ENCODE measurements at places on chromosomes 5 and 9.

DNA sequence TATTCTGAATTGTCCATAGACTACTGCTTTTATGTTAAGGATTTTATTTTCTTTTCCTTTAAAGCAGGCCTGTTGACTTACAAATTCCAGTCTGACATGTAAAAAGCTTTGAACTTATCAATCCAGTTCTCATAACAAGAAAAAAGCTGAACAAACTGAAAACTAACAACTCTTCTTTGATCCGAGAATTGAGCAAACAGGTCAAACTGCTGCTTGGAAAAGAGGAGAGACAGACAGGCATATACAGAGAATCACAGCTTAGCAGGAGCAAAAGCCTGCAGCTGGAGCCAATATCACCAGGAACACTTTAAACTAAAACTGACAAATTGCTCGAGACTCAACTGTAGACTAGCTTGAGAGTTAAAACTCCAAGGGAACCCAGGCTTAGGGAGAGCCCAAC lies 85.8 kb downstream of the HINT1 start:
- no peak for DNase-seq

DNA sequence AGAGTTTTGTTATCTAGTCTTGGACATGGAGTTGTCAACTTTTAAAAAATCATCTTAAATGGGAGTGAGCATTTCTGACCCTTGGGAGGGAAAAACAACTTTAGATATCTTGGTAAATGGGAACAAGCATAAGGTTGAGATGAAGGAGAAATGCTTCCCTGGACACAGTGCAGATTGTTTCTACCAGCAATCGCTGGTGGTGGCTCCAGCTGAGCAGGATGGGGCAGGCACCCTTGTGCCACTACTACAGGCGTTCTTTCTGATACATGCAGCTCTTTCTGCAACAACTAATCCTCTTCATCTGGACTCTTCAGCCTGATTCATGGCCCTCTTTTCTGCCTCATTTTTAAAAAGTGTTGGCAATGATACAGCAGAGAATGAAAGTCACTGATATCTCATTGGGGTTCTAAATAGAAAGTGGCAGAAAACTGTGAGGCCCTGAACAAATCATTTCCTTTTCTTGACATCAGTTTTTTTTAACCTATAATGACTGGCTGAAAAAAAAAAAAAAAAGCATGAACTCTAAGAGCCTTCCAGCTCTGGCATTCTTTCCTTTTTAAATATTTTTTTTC lies 409.4 kb upstream of the PTGER4 start:
- DNase-seq, result no peak

DNA sequence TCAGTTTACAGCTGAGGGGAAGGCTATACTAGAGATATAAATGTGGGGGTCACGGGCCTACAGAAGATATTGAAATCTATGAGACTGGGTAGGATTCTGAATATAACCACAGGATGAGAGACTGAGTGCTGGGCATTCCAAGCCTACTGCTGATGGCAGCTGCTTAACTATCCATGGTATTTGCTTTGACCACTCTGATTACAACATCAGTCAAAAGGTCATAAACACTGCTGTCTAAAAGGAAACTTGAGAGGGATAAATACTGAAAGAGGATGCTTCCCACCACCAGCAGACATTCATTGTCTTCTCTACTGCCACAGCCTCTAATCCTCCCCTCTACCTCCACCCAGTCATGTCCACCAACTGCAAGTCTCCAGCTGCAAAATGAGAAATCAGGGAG lies 3.8 kb downstream of the ZNF622 start:
- peak; percentile 34 for DNase-seq

DNA sequence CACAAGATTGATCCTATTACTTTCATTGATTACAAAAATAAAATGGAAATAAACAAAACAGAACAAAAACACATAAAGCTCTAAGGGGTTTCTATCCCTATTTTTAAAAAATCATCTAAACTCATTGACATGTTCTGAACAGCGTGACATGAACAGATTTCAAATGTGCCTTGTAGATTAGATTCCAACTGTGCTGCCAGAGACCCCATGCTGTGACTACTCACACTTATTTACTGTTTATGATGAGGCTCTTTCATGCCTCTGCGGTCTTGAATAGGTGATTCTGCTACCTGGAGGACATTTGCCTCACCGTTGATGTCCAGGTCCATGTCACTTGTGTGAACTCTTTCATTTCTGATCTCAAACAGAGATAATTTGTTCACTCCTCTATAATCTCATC lies 990.2 kb downstream of the CDH12 start:
- DNase-seq, result no peak

DNA sequence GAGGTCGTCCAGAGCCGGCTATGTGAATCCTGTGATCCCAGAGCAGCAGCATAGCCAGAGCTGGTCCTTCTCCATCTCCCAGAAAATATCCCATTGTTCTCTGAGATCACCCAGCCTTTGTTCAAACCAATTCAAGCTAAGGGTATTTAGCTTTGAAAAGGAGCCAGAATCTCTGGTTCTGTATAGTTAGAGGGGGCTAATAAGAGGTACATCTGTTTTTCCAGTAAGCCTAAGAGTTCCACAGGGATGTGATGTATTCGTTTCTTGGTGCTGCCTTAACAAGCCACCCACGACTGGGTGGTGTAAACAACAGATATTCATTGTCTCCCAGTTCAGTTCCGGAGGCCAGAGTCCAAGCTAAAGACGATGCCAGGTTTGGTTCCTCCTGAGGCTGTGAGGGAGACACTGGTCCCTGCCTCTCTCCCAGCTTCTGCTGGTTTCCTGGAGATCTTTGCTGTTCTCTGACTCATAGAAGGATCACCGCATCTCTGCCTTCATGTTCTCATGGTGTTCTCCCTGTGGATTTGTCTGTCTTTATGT lies 344.8 kb downstream of the MTRR start:
- peak; percentile 29 for DNase-seq

GRCh38 chr5:133921979-133922378 lies 46.4 kb downstream of the C5orf15 start:
- no peak for DNase-seq

DNA sequence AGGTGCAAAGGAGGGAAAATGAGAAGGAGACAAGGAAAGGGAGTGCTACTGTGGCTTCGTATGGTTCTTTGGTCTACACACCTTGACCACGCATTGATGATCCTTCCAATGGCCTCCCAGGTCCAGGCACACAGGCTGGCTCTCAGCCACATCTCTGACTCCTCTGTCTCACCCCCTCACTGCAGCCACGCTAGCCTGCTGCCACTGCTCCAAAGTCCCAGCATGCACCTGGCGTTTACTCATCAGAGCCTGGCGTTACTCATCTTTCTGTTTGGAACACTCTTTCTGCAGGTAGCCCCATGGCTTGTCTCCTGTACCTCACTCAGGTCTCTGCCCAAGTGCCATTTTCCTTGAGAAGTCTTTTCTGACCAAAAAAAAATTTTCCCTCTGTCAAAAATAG lies 195.5 kb downstream of the SNCAIP start:
- DNase-seq, result no peak

GRCh38 chr9:80699511-80699998 lies 989.8 kb downstream of the TLE1 start:
- DNase-seq, result peak; percentile 57

DNA sequence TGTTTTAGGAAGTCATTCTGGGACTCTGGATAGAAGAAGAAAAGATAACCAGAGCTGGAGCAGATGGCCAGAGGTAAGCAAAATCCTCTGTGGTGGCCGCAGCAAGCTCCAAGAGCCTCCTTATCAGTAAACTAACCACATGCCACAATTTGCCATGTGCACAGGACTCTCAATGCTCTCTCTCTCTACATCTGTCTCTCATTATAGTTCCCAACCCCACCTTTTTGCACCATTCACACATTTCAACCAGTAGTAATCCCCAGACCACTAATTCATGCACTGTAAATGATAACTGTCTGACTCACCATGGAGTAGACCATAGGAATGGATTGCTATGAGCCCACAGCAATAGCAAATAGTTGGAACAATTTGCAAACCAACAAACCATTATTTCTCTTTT lies 526.1 kb downstream of the TLR4 start:
- no peak for DNase-seq

DNA sequence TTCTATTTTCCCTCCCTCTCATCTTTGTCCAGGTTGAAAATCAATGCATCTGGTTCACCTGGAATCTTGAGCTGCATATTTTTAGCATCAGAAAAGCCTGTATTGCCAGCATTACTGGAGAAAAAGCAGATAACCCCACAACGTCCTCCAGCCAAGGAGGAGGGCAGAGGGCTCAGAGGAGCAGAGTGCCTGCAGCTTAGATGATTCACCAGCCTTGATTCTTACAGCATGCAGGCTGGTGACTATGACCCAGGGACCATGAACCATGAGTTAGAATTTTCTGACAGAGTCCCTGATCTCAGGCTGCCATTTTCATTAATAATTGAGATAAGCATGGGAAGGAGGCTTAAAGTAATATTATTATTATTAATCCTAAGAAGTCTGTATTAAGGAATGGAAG lies 278.2 kb downstream of the BRINP1 start:
- no peak for DNase-seq

DNA sequence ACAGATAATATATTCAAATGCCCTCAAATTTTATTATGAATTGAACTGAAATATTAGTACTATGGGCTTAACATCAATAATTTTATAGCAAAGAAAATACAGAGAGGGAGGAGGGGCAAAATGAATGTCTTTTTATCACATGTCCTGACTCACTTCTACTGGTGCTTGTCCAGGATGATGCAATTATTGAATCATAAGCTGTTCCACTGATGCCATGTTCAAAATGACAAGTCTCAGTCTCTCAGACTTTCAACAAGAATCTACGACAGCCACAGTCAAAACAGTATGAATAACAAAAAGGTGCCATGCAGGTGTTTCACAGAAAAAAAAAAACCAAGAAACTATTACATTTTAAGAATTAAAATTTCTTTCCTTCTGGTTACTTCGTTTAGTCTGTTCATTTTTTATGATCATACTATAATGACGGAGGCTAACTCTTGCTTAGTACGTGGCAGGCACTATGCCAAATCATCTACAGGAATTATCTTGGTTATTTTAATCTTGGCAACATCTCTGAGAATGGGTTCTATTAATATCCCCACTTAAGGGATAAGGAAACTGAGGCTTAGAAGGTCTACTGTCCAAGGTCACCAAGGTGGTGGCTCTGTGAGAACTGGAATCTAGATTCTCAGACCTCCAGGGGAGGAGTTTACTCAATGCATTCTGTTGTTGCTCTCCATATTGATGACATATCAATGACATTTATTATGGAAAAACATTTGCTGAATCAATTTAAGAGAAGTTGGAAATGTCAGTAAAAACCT lies 61.5 kb downstream of the NR3C1 start:
- peak; percentile 29 for DNase-seq

- DNase-seq, result no peak
Measured at GRCh38 chr9:74663439-74663838, 166.3 kb downstream of the RORB start.

DNA sequence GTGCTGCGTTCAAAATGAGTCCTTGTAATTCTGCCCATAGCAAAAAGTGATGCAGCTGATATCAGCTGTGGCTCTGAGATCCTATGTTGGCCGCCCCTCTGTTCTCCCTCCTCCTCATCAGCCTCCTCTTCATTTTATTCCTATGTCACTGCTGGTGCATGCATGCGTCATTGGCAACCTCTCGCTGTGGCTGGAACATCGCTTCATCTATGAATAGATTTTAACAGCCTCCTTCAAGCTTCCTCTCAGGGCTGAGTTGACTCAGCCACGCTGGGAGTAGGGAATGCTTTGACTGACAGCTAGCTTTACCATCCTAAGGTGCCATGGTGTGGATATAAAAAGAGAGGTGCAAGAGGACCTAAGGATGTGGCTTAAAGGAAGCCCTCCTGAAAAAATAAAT lies 303.5 kb downstream of the PLK2 start:
- DNase-seq, result peak; percentile 80

DNA sequence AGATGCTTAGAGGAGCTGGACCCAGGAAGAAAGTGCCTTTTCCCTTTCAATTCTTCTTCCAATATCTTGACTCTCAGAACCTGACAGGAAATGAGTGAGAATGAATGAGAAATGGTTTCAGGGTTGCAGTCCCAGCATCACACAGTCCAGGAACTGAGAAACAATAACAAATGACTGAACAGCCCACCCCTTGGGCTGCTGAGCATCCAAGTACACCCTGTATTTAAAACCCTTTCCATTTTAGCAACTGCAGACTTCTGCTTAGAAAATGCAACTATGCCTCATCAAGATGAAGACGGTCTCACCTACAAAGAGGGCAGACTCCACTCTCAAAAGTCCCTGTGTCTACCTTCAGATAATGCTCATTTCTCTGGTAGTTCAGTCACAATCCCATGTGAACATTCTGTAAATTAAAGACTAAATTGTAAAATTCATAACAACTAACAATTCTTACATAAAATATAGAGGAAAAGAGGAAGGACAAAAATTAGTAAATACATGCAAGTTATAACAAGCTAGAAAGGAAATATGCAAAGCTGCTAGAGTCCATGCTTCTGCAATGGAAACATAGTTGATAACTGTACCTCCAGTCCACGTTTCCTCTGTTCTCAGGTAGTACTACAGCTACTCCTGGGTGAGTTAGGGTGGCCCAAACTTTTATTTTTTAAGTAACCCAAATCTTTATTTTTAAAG lies 316.5 kb downstream of the ICE1 start:
- DNase-seq, result no peak

GRCh38 chr5:127705120-127705892 lies 2.1 kb downstream of the CCDC192 start:
- DNase-seq, result peak; percentile 63

GRCh38 chr9:122337556-122337929 lies 33.3 kb upstream of the PTGS1 start:
- DNase-seq, result peak; percentile 38

DNA sequence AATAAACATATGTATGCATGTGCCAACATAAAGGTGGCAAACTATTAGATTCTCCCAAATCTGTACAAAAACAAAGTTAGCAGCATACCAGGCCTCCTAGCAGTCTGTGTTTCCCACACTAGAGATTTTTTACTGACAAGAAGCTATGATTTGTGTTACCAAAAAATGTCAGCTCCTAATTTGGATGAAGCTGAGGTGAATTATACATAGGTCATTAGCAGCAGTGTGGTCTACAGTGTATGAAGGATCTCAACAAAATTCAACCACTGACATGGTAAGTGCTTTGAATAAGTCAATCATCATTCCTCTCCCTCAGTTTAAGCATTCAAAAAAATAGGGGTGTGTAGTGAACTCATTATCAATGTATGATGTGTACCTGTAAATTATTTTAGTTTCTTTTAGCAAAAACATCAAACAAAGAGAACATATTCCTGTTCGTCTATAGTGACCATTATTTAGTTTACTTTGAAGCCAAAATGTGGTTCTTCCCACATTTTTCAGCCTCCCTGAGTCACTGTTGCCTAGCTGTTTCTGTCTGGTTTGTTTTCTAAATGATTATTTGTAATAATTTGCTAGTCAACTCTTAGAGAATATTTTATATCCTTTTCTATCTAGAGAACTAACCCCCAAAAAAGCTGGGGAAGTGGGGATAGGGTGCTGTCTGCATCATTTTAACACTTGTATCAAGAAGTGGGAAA lies 52.1 kb upstream of the RGMB start:
- DNase-seq, result no peak

DNA sequence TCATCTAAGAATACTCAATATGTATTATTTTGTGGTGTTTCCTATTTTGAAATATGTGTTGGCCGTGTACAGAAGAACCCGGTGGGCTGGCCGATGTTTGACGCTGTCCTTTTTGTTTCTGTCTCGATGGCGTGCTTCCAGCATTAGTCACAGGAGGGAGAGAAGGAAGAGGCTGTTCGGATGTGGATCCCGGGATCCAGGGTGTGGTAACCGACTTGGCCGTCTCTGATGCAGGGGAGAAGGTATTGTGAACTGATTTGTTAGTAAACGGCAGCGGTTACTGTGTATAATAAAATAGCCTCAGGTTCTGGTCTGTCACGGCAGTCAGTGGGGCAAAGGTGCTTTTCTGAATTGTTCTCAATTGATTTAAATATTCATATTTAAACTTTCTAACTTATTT lies 275.0 kb downstream of the ARHGEF28 start:
- peak; percentile 70 for DNase-seq

GRCh38 chr5:132467287-132467984 lies 23.1 kb downstream of the IRF1 start:
- no peak for DNase-seq
